ENCODE measurements at places on chromosomes 2 and 18.

DNA sequence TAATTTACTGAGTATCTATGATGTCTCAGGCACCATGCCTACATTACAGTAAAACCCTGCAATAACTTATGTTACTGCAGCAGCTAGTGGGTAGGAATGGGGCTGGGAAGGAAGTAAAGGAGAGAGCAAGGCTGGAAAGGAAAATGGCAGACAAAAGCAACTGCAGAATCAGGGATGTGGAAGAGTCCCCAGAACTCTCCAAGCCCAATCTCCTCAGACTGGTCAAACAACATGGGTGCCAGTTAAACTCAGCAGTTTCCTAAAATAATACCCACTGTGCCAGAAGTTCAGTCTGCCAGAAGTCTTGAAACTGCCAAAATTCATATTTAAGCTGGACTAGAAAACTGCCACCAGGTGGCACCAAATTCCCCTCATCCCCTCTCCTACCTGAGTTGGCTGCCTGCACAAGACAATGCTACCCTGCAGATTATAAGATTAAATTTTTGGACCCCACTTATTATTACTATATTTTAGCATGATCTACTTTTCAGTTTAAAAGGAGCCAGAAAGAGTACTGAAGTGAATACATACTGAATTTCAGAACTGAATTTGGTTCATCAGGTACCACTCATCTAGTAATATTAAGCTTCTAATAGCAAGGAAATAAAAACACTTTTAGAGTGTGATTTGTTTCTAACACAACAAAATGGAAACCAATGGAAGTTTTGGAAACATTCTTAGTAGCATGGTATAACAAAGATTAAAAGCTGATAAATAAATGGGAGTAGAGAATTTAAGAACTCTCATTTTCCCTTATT, 86.8 kb upstream of the DNER start:
- DNase-seq: peak; percentile 4

GRCh38 chr2:206160125-206160806, 571 bp downstream of the EEF1B2 start:
- no peak for DNase-seq

- DNase-seq: no peak
These were observed 4.6 kb downstream of the TGIF1 start for GRCh38 chr18:3454365-3455089.

DNA sequence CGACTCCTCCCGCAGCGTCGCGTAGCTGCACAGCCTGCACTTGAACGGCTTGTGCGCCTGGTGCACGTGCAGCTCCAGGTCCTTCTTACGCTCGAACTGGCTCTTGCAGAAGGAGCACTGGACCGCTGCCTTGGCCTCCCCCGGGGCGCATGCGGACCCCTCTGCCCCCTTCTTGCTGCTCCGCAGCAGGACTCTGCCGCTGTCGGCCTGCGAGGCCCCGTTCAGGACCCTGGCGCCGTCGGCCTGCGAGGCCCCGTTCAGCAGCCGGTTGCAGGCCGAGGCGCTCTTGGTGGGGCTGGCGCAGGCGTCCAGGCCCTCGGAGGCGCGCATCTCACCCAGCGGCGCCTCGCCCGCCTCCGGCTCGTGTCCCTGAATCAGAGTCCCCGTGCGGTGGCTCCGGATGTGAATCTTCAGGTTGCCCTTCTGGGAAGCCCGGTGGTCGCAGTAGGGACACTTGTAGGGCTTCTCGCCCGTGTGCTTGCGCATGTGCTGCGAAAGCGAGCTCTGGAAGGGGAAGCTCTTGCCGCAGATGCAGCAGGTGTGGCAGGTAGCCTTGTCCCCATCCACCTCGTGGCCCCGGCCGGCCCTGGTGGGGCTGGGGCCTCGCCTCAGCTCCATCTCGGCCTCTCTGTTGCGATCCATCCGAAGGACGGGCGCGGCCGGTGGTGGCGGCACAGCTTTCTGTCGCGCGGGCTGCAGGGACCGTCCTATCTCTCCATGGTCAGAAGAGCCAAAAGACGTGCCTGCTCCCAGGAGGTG, 52.5 kb downstream of the ZNF516 start:
- DNase-seq: no peak

GRCh38 chr2:193963472-193964119, 1693.4 kb upstream of the SLC39A10 start:
- no peak for DNase-seq

- DNase-seq: no peak
These were observed 106.2 kb downstream of the RTP5 start for GRCh38 chr2:241975593-241976284.

- DNase-seq: no peak
These were observed 41.6 kb upstream of the HK2 start for GRCh38 chr2:74792282-74792681.

- DNase-seq: no peak
These were observed 15.8 kb upstream of the EXOC6B start for GRCh38 chr2:72841462-72842125.

- no peak for DNase-seq
These were observed 114.8 kb downstream of the GAREM1 start for GRCh38 chr18:32355896-32356295.

DNA sequence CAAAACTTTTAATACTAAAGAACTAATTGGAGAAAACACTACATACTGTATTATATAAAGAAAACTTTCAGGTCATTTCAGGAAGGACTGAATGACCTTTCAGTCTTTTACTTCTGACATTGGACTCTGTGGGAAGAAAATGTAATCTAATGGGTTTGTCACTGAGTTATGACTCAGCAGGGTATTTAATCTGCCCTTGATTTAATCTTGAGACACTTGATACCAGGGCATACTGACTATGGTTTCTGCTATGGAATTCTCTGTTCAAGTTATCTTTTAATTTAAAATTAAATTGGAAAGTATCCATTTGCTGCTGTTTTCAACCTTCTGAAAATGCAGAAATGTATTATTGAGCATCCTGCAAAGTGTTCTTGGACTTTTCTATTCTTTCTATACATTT, 354.2 kb upstream of the GALNT5 start:
- no peak for DNase-seq

GRCh38 chr2:25400576-25401216, 59.0 kb upstream of the DNMT3A start:
- DNase-seq: no peak

GRCh38 chr2:105732101-105732500, 12.6 kb upstream of the NCK2 start:
- no peak for DNase-seq

GRCh38 chr18:8661754-8662559, 43.4 kb upstream of the MTCL1 start:
- DNase-seq: no peak

GRCh38 chr2:199055336-199055735, 402.4 kb downstream of the SATB2 start:
- DNase-seq: no peak

DNA sequence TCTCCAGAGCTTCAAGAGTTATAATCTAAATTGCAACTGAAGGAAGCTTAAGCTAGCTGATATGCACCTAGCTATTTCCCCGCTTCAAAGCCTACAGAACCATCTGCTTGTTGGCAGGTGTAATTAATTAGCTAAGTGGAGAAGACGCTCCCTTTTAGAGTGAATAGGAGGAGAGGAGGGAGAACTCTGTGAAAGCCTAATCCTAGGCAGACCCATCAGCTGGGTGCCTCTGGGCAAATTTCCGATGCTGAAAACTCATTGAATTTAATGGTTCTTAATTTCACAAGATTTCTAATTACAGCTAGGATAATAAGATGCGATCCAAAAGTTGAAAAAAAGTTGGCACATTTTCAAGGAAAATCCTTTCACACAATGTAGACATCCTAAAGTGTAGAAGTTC, 735.9 kb downstream of the ERBB4 start:
- no peak for DNase-seq

DNA sequence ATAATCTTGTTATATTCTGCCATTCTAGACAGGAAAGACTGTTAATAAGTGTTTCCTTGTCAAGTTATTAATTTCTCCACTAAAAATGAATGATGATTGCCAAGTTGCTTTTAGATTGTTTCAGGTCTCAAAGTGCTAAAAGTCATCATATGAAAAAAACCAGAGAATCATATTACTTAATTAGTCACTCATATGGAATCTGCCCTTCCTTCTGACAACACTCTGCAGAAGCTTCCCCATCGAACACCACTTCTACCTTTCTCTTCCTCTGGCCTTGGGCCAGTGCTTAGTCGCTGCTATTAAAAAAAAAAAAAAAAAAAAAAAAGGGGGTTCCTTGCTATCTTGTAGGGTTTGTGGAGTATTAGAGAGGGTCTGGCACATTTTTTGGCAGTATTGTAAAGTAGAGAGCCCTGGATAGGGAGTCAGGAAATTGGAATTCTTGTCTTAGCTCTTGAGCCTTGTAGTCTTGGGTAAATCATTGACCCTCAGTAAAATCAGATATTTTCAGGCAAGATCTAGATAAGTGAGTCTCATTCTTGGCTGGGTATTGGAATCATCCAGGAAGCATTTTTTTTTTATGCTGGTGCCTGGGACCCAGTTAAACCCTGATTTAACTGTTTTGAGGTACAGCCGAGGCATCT, 141.7 kb upstream of the CCDC68 start:
- DNase-seq: no peak

DNA sequence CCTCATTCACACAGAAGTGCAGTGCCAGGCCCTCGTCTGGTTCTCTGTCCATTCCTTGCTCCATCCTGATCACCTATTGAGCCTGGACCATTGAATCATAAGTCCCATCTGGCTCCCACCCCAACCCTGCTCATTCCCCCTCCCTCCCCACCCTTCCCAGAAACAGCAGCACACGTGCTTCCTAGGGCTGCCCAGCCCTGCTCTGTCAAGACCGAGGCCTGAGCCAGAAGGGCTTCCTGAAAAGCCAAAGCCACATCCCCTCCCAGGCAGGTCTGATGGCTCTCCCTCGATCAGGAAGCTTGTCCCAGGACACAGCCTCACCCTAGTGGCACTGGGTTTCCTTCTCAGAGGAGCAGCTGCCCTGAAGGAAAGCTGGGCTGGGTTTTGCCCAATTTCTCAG, 79.8 kb upstream of the FZD7 start:
- DNase-seq: no peak

- no peak for DNase-seq
These were observed 9.2 kb downstream of the HS6ST1 start for GRCh38 chr2:128309280-128310093.

DNA sequence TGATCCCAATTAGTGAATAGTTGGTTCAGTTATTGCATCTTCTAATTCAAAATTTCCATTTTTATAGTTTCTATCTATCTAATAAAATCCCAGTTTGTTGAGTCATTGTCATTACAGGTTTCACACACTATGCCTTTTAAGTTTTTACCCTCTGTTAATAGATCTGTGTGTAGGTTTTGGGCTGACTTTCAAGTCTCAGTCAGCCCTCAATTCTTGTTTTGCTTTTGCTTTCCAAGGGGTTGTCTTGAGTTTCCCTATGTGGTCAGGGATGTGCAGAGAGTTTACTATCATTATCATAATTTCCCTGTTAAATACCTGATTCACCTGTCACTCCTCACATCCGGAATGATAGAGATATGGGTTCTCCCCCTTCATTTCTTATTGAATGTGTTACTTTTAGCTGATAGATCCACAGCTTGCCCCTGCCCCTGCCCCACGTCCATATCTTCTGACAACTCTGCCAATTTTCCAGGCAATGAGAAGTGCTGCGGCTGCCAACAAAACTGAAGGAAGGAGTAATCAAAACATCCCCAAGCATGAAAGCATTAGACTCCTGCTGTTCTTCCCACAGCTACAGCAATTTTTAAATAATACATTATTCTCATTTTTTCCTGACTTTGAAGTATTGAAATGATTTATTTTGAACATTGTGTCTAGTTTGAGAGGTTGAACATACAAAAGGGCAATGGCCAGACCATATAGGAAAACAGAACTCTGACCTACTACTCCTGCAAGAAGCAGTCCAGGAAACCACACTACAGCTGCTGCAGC, 1064.8 kb downstream of the SUCLG1 start:
- DNase-seq: no peak

DNA sequence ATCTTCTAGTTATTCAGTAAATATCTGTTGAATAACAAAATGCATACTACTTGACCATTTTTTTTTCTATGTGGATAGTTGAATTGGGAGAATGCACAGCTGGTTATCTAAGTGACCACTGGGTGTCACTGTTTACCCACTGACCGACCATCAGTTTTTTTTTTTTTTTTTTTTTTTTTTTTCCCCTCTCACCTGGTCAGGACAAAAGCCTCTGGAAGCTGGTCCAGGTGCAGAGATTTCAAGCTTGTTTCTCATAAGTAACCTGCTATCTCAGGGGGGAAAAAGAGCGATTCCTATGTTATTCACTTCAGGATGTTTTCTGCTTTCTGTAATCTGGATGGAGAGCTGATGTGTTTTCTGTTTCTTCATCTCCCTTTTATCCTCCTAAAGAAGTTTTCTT, 256.0 kb downstream of the DCDC2C start:
- DNase-seq: no peak

GRCh38 chr18:26386002-26386401, 159.8 kb downstream of the TAF4B start:
- DNase-seq: no peak

- DNase-seq: no peak
These were observed 691.1 kb upstream of the DDX18 start for GRCh38 chr2:117123362-117123761.

- DNase-seq: no peak
These were observed 32.6 kb upstream of the NPC1 start for GRCh38 chr18:23618862-23619387.

DNA sequence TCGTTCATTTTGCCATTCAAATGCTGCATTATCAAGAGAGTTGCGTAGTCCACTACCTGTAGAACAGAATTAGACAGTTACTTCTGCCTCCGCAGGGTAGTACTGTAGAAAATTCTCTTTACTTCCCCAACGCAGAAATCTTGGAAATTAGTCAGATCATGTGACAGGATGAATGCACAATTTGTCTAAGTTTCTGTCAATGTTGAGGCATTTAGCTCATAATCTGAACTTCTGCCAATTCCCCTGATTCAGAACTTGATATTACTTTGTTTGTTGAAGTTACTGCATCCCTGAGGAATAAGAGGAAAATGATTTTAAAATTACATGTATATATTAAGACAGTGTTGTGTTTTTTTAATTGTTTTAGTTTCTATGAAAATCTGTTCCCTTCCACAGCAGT, 83.4 kb downstream of the TTC27 start:
- no peak for DNase-seq

DNA sequence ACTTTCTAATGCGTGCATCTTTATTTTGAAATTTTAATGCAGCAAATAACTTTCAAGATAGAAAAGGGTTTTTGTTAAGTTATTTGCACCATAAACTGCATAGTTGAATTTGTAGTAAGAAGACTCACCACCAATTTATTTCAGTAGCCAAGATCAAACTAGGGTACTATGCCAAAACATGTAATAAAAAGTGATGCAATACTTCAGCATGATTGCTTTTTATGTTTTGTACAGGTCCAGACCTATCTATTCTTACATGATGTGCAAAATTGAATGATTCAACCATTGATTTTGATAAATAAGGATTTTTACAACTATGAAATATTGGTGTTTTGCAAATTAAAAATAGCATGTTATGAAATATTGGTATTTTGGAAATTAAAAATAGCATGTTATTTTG, 26.7 kb downstream of the AGPS start:
- no peak for DNase-seq

DNA sequence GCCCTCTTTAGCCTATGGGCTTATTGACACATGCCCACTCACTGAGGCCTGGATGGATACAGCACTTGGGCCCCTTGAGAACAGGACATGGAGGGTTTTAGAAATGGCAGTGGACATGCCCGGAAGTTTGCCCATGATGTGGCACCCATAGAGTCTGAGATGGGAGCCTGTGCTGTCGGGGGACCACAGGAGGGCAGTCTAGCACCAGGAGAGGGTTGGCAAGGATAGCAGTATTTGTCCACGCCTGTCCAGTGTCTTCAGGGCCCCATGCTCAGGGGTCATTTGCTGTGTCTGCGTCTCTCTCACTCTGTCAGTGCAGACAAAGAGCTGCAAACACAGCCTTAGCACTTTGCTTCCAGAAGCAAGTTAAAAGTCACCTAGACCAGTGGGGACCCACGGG, 48.7 kb downstream of the IL1RL2 start:
- no peak for DNase-seq

Data from thoracic aorta (tissue), 2 donors.